ENCODE measurements at places on chromosomes 11 and 22.
A peak's percentile ranks its signal among the peaks of the same experiment; 100 is the strongest.

DNA sequence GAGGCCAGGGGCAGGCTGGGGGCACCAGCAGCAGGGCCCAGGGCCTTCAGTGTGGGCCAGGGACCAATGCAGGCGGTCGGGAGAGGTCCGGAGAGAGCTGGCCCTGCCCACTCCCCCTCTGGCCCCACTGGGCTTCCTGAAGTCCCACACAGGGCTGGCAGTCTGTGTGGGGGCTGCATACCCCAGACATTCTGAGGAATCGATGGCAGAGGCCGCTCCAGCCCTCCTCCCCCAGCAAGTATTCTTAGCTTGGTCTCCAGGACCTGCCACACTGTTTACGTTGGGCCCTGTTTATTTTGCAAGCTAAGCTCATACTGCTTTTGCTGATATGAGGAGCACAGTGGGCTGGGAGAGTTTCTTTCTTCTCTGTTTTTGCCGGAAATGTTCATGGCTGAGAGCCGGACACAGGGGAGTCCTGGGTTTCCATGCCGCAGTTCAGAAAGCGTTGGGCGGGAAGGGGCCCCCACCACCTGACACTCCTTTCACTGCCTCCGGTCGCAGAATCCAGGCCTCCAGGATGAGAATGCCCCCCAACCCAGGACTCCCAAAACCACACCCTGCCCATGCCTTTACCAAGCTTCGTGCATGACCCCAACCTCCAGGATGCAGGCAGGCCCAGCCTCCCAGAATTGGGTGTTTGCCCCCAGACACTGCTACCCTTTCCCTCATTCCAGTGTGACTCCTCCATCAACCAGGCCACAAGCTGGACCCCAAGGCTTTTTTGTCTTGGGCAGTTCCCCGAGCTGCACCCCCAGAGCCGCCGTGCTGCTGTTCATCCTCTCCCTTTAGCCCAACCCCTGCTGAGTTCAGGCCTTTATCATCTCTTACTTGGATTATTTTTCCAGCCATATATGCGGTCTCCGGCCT is 81.8 kb upstream of the KCNQ1OT1 start:
- DNase-seq, result no peak

DNA sequence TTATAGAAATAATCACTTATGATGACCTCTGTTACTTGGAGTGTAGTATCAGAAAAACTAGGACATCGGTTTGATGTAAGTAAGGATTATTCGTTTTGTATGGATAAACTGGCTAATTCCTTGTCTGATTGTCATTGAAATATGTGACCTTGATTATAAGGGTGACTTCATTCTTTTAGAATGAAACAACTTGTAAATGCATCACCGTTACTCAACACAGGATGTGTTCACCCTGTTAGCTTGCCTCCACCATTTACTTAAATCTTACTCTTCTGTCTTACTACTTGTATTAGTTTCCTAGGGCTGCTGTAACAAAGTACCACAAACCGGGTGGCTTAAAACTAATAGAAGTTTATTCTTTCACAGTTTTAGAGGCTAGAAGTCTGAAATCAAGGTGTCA is 7.9 kb downstream of the SFI1 start:
- no peak for DNase-seq

GRCh38 chr22:48885271-48885918 is 942.3 kb downstream of the BRD1 start:
- DNase-seq, result no peak

GRCh38 chr11:107563702-107564101 is 1.8 kb downstream of the ALKBH8 start:
- DNase-seq, result peak; percentile 44

DNA sequence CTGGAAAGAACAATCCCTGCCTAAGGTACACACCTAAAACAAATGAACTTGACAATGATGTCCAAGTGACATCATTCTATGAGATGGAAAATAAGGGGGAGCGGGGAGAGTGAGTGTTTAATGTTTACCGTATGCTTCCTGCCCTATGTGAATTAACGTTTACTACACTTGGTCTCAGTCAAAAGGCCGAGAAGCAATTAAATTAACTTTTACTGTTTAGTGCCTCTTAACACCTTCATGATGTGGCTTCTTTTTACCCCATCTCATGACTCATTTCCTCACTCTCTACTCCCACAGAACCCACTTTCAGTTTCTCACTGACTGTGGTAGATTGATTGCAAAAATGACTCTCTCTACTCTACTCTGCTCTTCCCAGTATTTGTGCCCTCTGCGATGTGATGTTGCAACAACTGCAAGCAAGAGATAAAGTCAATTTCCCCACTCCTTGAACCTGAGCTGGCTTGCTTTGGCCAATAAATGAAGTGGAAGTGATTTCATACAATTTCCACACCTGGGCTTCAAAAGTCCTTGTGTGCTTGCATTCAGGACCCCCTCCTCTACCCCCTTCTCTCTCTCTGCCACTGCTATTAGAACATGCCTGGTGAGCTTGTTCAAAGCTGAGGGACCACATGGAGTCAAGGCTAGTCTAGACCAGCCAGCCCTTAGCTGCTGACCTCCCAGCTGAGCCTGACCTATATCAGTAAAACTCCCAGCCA is 11.6 kb upstream of the ALKBH3 start:
- peak; percentile 93 for DNase-seq

DNA sequence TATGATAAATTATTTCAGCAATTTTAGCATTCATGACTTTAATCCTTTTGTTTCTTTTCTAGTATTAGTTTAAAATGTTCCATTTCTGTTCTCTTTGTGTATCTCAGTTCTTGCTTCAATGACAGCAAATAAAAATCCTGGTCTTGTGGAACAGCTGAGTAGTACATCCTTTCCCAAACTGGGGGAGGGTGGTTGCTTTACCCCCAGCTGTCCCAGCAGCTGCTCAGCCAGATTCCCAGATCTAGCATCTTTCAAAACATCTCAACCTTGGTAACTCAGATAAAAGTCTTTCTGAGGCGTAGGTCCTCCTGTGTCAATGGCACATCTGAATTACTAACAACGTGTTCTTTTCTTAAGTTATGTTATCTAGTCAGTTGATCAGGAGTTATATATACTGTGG is 72.2 kb upstream of the GRK2 start:
- DNase-seq, result no peak

DNA sequence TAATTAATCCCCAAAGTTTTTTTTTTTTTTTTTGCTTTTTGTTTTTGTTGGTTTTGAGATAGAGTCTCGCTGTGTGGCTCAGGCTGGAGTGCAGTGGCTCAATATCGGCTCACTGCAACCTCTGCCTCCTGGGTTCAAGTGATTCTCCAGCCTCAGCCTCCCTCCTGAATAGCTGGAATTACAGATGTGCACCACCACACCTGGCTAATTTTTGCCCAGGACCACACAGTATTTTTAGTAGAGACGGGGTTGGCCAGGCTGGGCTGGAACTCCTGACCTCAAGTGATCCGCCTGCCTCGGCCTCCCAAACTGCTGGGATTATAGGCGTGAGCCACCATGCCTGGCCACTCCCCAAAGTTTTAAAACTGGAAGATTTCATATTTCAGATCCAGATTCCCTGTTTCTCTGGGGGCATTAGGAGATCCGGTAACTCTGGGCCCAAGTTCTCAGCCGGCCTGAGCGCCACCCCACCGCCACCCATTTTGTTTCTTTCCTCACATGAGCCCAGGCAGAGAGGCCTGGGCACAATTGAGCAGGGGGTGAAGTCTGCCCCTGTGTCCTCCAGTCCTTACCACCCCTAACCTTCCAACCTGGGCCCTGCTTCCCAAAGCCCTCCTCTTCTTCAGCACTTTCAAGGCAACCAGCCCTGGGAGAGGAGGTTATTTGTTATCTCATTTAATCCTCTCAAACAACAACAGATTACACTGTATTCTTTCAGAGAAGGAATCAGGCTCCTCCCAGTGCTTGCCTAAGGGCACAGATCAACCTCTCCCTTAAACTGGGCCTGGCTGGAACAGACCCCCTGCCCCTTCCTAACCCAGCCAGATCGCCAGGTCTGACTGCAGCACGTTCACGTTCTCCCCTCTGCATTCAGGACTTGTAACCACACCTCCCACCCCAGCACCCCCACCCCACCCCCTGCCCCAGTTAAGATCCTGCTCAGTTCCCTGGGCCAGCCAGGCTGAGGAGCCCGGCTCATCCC is 1.9 kb upstream of the CSNK1E start:
- DNase-seq, result no peak

DNA sequence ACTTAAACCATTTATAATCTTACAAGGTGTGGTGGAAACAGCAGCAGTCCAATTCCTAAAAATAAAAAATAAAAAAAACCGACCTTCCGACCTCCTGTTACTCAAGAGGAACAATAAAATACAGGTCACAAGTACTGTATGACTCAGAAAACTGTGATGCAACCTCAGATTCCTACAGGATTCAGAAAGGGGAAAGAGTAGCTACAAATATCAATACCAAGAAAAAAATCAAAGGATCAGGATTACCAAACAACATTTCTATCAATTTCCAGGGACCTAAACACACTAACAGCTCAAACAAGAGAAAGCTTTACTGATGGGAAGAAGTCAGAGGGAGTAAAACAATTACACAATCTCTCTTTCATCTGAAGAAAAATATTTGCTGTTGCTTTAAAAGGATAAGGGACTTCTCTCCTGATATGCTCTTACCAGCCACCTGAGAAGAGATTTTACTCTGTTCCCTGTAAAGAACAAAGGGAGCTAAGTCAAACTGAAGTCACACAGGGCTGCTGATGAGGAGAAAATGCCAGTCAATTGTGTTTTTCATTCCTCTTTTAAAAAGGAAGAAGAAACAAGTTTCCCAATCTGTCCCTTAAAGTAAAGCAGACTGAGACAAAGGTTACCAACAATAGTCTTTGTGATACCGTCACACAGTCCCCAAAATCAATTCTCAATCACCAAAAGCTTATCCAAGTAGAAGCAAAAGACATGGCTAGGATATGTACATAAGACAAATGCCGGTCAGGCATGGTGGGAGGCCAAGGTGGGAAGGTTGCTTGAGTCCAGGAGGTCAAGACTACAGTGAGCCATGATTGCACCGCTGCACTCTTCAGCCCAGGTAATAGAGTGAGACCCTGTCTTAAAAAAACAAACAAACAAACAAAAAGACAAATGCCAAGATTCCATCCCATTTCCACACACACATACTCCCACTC is 39.3 kb downstream of the AMBRA1 start:
- DNase-seq, result peak; percentile 58

DNA sequence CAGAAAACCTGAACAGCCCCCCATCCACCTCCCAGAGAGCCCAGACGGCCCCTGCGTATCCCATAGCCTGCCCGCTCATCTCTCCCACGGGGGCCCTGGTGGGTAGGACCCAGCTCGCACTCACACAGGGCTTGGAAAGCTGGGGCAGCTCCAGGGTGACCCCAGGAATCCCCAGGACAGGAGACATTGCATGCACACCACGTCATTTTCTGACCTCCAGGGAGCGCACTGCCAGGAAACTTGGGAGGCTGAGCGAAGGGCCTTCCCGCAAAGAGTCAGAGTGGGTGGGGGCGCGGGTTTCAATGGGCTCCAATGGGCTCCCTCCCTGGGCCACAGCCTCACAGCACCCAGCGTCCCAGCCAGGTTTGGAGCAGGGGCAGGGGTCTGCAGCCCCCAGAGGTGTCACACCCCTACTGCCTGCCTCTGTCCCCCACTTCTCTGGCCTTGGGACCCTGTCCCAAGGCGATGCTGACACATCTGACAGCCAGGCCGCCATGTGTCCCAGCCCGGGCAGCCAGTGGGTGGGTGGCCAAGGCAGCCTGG is 8.2 kb upstream of the SYT8 start:
- peak; percentile 27 for DNase-seq

DNA sequence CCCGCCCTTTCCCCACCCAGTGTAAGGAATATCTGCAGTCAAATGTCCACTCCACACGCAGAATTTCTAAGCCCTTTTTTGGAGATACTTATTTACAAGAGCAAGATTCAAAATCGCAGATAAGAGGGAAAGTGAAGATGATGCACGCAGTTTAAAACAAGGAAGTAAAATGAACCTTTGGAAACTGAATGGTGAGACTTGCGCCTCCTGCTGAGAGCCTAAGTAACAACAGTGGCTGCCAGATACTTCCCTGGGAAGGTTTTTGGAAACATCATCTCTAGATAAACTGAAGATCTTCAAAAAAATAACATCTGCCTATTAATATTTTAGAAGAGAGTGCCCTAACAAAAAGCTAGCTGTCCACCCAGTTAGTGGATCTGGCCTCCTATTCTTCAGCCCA is 963.1 kb upstream of the FAT3 start:
- peak; percentile 1 for DNase-seq

DNA sequence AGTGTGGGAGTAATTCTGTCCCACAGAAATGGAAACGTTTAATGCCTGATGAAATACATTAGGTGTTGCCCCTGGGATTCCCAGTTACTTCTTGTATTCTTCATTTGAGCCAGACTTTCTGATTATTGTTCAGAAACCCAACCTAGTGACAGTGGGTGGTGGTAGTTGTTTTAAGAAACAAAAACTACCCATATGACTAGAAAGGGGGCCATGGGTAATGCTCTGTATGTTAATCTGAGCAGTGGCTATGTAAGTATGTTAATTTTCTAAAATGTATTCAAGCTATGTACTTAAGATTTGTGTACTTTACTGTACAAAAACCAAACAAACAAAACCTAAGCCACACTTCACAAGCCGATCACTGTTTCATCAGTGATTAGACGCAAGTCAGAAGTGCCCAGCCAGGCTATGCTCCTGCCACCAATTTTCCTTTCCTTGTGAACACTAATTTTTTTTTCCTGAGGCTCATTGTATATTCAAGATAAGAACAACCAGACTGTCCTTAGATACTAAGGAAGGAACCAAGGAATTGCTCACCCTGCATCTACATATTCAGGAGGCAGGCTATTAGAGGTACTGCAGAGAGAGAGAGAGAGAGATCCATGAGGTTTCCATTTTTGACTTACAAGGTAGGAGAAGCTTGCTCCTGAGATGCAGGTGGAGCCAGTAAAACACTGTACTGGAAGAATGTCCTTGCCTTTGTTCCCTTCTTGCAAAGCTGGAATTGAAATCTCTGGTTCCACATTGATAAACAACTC is 122.7 kb downstream of the DBX1 start:
- DNase-seq, result no peak

GRCh38 chr11:1541474-1542204 is 30.4 kb downstream of the DUSP8 start:
- DNase-seq, result no peak

DNA sequence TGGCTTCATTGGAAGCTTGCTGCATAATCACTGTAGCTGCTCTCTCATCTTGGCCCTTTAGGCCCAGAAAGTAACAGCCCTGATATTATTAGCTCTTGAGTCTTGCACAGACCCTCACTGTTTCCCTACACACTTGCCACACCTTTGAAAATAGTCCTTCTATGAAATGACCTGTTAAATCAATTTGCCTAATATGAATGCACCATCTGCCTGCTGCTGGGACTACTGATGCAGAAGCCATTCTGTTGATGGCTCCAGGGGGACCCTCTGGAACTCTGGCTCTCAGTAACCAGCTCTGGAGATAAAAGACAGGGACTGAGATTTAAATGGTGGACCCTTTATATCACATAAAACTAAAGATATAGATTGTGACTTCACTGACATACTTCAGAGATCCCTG is 14.7 kb upstream of the AMPD3 start:
- DNase-seq, result no peak

GRCh38 chr11:42837994-42838393 is 473.8 kb upstream of the API5 start:
- no peak for DNase-seq
